ENCODE measurements at places on chromosomes 5 and 9. TPM values are rescaled to one million over a fixed set of nuclear protein-coding genes. Genes with fewer than 3 reads are reported as not detected.

DNA sequence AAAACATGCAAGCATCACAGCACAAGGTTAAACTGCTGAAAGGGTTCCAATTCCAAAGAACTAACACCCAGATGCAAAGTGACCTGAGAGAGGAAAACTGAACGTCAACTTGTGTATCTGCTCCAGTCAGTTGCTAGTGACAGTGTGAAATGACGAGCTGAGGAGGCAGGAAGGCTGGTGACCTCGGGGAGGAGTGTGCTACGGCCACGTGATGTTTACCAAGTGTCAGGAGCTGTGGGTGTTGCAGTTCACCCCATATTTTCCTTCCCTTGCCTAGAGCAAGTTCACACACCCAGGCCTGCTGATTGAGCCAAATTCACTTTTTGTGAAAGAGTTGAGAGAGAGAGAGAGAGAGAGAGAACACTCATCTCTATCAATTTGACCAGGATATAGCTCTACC lies 231.6 kb upstream of the ANKH start:
- DNase-seq: no peak

GRCh38 chr5:97877588-97877987 lies 694.5 kb upstream of the RIOK2 start:
- DNase-seq: no peak

- no peak for DNase-seq
Observed at GRCh38 chr9:119853126-119853525, 483.9 kb upstream of the BRINP1 start.

- DNase-seq: no peak
Observed at GRCh38 chr5:11792621-11793020, 111.6 kb downstream of the CTNND2 start.

DNA sequence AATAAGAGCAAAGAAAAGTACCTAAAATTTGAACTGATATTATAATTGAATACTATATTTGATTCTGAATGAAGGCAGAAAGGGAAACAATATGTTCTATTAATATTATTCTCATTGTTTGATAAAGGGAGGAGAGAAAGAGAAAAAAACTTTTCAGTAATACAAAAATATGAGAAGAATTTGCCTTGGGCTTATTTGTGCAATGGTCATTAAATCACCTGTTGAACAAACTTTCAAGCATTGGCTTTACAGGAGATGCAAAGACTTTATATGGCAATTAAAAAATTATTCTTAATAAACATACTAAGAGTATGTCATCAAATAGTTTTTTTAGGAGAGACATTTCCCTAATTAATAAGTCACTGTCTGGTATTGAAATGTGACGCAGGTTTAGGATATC lies 85.0 kb downstream of the CSNK1G3 start:
- DNase-seq: no peak

GRCh38 chr9:91746904-91747303 lies 203.1 kb downstream of the ROR2 start:
- DNase-seq: no peak

- DNase-seq: no peak
Observed at GRCh38 chr5:166117072-166118066, 2174.1 kb upstream of the WWC1 start.

GRCh38 chr5:25006734-25007133 lies 362.0 kb upstream of the CDH10 start:
- peak; percentile 70 for DNase-seq

GRCh38 chr5:111124793-111125192 lies 32.6 kb downstream of the WDR36 start:
- no peak for DNase-seq

DNA sequence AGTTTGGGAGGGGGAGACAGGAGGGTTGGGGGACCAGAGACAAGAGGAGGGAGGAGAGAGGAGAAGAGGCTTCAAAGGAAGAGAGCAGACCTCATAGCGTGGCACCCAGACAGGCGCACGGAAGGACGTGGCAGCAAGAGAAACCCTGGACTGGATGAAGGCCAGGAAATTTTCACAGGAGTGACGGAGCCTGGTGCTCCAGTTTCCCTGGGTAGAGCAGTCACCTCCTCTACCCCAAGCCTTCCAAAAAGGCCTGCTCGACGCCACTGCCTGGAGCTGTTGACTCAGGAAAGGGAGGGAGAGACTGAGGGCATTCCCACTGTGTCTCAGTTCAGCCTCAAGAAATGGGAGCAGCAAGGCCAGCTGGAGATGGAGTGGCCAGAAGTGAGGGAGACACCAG lies 19.3 kb downstream of the AK8 start:
- DNase-seq: no peak

DNA sequence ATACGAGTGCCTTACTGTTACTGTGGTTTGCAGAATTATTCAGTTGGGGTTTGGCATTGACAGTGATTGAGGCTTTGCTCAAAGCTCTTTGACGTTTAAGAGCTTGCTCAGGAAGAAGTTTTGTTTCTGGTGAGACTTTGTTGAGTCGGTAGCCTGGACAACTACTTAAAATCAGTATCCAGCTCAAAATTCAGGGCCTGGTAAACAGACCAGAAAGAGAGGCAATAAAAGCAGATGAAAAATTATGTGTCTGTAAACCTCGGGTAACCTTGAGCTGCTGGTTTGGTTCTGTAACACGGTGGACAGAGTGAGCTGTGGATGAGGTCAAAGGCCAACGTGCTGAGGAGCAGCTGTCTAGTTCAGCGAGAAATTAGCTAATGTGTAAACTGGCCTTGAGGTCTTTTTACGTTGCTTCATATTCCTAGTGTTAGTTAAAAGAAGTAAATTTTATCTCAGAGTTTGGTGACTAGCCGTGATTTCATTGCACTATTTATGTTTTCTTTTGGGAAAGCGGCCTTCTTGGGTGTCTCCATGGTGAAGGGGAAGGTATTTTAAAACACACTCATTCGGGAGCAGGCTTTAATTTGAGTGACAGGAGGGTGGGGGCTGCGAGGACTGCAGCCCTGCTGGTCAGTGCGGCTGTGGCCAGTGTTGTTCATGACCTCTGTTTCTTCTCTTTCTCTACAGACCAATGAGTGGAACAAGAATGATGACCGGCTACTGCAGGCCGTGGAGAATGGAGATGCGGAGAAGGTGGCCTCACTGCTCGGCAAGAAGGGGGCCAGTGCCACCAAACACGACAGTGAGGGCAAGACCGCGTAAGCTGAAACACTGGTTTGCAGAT lies 82.0 kb upstream of the TTC23L start:
- no peak for DNase-seq

GRCh38 chr5:71786337-71787055 lies 67.4 kb downstream of the CARTPT start:
- no peak for DNase-seq

DNA sequence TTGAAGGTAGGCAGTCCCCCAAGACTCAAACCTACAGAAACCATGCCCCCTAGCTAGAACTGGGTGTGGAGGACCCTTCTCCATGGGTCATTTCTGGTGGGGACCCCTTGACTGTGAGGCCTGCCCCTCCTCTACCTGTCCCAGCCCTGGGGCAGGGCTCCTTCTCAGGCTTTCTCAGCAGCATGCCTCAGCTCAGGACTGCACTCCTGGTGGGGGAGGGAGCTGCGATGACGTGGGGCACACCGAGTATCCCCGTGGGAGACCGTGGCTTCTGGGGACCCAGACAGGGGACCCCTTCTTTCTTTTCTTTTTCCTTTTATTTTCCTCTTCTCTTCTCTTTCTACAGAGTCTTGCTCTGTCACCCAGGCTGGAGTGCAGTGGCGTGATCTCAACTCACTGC lies 27.0 kb upstream of the PITX1 start:
- no peak for DNase-seq

GRCh38 chr5:38783011-38783561 lies 62.7 kb upstream of the OSMR start:
- peak; percentile 96 for DNase-seq

GRCh38 chr9:121558473-121558872 lies 58.8 kb upstream of the GGTA1 start:
- DNase-seq: peak; percentile 43

- peak; percentile 74 for DNase-seq
Observed at GRCh38 chr5:149852641-149853330, 91.8 kb downstream of the PDE6A start.

GRCh38 chr5:56264417-56265025 lies 31.4 kb upstream of the ANKRD55 start:
- peak; percentile 70 for DNase-seq

DNA sequence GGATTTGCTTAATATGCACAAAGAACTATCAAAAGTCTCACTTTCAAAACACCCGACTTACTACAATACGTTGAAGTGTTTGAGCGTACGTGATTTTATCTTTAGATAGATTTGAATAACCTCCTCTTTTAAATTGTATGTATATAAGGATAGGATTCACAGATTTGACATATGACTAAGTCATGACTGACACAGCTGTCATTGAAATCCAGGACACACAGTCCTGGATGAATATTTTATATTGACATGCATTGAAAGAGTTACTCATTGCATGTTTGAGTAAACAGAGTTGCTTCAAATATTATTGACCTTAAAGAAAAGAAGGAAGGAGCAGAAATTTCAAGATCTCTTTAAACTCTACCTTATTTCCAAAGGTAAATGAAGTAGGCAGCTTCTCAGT lies 3.3 kb downstream of the MUSK start:
- DNase-seq: no peak

DNA sequence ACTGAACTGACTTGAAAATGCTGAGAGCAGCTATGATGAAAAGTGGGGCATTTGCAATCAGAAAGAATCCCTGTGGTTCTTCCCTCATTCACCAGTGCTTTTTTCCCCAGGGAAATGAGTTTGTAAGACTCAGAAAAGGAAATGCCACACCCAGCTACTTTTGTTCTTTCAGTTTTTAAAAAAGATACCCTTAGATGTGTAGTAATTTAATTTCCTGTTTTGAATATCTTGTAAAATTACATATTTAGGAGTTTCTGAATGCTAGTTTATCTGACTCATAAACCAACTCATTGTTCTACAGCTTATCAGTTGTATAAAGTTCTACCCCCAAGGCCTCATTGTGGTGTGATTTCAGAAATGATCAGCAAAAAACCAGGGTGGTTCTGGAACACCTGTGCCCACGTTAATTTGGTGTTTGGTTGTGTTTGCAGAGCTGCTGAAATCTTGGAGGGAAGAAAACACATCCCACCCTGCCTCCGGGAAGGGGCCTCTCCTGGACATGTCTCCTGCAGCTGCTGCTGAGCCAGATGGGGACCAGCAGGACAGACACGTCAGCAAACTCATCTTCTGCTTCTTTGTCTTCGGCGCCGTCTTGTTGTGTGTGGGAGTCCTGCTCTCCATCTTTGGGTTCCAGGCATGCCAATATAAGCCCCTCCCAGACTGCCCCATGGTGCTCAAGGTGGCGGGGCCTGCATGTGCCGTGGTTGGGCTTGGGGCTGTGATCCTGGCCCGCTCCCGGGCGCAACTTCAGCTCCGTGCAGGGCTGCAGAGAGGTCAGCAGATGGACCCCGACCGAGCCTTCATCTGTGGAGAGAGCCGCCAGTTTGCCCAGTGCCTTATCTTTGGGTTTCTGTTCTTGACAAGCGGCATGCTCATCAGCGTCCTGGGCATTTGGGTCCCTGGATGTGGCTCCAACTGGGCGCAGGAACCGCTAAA lies 2.8 kb downstream of the TMEM171 start:
- peak; percentile 81 for DNase-seq

FGFR4 gene
- total RNA-seq: 9.1 TPM

INSL6 gene
- total RNA-seq: not detected

SPATA31C1 gene
- total RNA-seq: not detected

TXNDC8 gene
- not detected for total RNA-seq

ENTREP1 gene
- 1.7 TPM for total RNA-seq

All from A172 (cell line).